Right hindlimb (tissue), 1 donor: ENCODE measurements at places on chromosomes 5 and 9.
A peak's percentile ranks its signal among the peaks of the same experiment; 100 is the strongest.

DNA sequence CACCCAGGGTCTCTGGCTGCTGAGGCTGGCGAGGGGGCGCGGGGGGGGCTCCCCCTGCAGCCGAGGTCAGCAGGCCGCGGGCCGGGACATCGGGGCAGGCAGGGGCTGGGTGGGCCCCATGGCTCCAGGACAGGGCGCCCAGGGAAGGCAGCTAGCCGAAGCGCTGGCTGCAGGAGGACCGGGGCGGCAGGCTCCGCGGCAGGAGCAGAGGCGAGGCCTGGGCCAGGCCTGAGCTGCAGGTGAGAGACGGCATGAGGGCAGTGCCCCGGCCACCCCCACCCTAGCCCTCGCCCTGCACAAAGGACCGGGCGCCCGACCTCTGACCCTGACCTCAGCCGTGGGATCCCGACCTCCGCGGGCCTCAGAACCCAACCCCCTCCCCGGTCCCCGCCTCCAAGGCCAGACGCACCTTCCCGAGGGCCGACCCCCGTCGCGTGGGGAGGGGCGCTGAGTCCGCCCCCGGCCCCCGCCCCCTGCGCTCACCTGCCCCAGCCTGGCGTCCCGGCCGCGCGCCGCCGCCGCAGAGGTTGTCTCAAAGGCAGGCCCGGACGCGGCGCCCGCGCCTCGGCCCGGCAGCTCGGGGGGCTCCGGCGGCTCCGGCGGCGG, 431 bp downstream of the RNF208 start:
- DNase-seq: no peak

DNA sequence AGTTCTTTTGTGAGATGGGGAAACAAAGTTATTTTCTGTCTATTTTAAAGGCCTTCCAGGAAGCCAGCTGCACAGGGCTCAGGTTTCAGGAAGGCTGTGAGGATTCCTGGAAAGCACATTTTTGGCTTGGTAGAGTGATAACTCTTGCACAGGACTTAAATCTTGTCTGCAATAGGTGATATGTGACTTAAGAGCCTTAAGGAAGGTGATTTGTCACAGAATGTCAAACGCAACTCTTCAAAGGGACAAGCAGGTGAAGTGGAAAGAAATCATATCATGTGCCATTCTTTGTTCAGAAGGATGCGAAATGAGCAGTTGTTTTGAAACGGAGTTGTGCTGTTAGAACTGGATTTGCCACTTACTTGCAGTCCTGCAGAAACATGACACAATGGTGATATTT, 459.3 kb downstream of the MAT2B start:
- peak; percentile 46 for DNase-seq

- DNase-seq: no peak
Observed at GRCh38 chr9:134337469-134337868, 11.2 kb downstream of the RXRA start.

- peak; percentile 70 for DNase-seq
Observed at GRCh38 chr9:136787690-136788400, 3.3 kb upstream of the TMEM141 start.

DNA sequence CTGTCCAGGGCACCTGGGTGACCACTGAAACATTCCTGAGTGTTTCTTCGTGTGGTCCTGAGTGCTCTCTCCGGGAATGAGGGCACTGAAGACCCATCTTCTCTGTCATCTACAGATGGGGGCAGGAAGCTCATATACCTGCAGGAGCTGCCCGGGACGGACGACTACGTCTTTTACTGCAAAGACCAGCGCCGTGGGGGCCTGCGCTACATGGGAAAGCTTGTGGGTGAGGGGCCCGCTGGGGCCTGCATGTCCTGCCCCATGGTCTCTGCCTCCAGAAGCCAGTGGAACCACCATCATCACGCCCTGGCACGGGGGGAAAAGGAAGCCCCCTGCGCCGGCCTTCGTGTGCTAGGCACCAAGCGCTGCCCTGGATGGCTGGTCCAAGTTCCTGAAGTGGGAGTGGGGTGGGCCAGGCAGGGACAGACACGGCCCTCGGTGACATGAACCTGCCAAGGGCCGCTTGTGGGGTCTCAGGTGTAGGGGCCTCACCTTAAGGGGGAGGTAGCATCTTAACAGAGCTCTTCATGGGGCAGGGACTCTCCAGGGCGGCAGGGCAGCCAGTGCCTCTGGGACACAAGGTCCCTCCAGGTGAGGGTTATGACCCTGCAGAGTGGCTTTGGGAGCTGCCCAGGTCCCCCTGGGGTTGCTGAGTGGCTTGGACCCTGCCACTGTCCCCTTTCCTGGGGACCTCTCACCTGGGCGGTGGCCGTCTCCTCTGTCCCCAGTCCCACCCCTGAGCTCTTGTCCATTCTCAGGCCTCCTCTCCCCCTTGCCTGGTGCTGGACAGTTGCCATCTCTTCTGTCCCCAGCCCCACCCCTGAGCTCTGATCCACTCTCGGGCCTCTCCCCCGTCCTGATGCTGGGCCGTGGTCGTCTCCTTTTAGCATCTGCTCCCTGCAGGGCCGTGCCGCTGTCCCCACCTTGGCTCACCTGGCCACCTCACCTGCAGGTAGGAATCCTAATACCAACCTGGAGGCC, 2.1 kb downstream of the OBP2A start:
- DNase-seq: no peak

GRCh38 chr9:99720455-99721050, 101.1 kb upstream of the NR4A3 start:
- DNase-seq: no peak

DNA sequence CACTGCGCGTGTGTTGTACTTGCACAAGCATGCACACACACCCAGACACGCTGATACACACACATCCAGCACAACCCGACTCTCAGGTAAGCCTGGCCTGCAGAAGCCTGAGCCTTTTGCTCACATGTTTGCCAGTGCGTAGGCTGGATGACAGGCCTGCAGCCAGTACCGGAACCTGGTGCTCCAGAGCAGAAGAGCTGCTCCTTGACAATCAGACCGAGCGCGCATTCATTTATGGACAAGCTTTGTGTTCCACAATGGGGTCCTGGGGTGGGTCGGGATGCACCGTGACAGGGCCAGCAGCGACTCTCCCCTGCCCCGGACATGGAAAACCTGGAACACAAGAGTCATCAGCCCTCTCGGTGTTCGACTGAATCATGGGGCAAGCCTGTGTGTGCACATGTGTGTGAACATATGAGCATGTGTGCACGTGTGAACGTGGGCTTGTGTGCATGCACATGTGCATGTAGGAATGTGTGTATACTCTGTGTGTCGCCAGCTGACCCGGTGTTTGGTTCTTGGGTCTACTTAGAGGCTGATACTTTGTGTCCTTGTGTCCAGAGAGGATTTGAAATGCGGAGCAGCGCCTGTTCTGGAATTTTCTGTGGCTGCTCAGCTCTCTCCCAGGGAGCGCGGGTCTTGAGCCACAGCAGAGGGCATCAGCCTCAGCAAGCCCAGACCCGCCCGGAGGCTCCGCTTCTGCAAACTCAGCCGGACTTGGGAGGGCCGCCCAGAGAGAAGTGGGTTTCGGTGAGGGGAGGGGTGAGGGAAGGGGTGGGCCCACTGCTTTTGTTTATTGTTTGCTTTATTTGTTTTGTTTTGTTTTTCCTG, 32.2 kb downstream of the IRX4 start:
- no peak for DNase-seq

DNA sequence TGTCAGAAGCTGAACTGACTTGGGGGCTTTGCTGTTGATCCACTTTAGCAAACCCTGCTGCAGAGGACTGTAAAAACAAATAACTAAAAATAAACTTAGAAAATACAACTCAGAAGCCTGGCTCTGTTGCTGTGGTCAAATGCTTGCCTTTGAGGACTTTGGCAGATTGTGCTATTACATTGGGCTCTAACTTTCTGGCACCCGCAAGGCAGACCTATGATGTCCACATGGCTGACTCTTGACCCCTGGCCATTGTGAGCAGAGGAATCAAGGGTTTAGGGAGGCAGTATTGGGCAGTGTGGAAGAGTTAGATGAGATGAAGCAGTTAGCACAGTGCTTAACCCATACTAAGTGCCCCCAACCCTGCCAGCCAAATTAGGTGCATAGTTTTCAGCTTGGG, 34.0 kb downstream of the OTULIN start:
- no peak for DNase-seq

DNA sequence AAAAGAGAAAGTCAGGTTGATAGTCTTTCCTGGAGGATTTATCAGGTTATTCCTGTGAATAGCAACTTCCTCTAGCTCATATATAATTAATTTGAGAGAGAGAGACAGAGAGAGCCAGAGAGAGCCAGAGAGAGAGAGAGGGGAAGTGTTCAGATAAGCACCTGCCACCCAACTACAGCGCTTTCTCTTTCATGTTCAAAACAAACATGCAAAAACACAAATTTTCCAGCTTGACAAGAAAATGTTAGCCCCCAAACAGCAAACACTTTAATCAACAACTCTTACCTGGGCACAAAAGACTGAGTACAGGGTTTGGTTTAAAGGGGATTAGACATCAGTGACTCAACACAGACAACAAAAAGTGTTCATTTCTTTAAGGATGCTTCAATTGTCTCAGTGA, 61.7 kb upstream of the PLPP6 start:
- no peak for DNase-seq

- no peak for DNase-seq
Observed at GRCh38 chr5:175021841-175022625, 297.7 kb downstream of the MSX2 start.

DNA sequence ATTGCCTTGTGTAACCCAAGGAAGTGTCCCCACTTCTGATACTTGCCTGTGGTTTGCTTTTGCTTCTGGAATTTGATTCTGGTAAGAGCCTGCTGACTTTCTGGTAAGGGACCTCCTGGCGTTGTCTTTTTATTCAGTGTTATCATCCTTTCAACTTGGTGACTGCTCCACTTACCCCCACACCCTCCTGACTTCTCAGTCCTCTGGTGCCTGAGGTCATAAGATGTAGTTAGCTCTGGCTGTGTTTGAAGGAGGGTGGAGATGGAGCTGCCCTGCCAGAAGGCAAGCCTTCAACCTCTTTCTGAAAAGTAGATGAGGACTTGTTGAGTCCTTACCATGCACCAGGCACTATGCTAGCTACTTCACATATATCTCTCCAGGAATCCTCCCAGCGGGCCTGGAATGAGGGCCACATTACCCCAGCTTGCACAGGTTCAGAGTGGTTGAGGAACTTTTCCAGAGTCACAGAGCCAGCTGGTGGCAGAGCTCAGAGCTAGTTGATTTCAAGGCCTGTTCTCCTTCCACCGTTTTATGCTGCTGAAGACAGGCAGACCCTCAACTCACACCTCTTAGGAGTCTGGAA, 45.2 kb upstream of the PITX1 start:
- no peak for DNase-seq

DNA sequence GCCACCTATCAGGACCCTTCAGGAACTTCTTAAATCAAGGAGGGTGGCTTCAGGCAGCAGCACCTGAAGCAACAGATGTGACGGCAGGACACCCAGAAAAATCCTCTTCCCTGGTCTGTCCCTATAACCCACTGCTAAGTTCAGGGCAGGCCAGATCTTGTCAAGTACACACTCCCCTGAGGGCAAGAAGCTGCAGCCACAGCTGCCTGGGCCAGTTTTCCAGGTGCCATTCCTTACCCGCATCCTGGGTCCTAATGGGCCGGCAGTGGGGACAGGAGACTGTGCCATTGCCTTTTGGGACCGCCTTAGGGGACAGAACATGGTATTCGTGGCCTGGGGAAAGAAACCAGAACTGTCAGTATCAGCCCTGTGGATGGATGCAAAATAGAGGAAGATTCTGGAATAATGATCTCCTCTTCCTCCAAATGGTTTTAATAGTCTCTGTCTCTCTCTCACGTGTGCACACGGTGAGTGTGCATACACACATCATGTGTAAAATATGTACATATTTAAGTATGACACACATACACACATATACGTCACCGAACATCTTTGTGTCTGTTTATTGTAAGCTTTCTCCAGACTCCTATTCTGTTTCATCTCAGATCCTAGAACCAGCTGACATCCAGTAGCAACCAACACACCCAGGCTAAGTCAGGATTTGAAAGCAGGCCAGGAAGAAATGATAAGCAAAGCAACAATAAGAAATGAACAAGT, 14.0 kb downstream of the ORM2 start:
- DNase-seq: no peak

DNA sequence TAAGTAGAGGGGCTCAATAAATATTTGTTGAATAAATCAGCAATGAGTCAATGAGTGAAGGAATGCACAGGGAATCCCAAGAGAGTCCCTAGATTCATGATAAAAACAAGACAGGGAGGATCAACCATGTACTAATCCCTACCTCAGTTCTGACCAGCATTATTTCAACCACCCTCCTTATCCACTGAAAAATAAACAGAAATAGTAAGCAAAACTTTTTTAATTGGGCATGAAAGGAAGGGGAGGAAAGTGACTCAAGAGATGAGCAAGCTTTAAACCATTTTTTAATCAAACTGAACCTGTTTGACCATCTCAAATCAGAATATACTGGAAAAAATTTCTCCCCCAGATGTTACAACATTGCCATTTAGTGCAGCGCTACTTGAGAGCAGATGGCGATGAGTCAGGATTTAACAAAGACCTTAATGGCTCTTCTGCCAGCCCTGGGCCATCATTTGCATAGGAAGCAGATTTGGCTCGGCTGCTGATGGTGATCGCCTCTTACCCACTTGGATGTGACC, 194.8 kb upstream of the SLC30A5 start:
- DNase-seq: no peak

- DNase-seq: no peak
Observed at GRCh38 chr9:71937898-71938297, 26.5 kb downstream of the C9orf85 start.

DNA sequence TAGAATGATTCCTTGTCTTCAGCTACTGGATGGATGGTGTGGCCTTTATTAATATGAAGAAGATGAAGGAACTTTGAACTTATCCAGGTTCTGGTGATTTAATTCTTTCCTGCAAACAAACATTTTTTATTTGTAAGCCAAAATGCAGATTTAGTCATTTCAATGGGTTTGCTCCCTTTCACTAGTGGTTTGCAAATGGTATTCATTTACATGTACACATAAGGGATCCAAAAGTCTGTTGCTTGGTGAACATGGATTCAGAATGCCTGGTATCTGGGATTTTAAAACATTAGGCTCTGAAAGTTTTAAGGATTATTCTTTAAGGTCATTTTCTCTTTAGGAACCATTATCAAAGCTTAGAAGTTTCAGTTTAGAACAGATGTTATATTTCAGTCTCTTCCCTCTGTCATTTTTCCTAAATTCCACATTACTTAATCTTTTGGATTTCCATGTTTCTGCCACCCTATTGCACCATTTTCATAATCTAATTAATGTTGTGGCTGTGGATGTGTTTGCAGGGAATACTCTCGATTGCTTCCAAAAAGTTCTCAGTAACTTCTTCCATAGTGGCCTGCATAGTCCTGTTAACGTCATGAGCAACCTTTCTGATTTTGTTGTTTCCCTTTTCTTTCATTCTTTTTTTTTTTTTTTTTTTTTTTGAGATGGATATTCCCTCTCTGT, 10.1 kb downstream of the TTC1 start:
- DNase-seq: no peak
